ENCODE measurements at places on chromosomes 7 and 10.
A peak's percentile ranks its signal among the peaks of the same experiment; 100 is the strongest.

DNA sequence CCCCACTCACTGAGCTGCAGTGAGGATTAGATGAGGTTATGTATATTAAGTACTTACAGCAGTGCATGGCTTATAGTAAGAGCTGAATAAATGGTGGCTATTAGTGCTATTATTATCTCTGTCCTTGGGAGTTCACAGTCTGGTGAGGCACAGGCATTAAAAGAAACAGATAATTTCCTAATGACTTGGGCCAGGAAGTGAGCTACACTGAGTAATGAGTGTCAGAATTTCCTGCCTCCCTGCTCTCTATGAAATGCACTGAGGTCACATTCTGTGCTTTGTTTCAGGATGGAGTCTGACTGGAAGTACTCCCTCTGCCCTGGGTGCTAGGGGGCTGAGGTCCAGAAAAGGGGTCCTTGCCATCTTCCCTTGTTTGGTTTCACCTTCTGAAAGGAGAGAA, 48.7 kb upstream of the LOXL4 start:
- DNase-seq: no peak

DNA sequence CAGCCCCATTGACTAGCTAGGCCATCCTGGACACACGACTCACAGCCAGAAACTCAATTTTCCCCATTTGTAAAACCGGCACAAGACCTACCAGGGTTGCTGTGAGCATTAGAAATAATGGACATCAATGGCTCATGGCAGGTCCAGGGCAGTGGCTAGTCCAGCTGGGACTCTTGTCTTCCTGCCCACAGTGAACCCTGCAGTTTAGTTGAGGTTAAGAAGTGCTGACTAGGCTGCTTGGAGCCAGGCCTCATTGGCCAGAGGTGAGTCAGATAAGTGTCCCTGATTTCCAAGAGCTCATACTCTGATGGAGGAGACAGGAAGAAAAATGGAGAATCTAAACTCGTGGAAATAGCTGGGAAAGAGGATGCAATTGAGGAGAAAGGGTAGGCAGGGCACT, 123.4 kb upstream of the ZNF92 start:
- DNase-seq: no peak

GRCh38 chr7:49873420-49873819, 100.0 kb downstream of the VWC2 start:
- no peak for DNase-seq

DNA sequence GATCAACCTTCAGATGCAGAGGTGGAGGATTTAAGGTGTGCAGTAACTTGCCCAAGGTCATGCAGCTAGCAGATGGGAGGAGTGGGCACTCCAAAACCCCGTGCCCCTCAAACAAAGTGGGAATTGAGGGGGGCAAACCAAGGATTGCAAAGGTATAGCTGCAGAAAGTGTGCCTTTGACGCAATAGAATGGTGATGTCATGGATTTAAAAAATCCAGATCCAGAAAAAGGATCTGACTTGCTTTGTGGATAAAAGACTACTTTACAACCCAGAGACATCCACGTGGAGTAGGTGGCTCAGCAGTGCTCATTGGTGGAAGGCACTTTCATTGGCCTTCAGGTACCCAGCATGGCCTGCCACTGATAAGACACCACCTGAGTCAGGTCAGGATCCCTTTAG, 15.7 kb upstream of the ADRB1 start:
- DNase-seq: no peak

- DNase-seq: peak; percentile 69
These were observed 27.2 kb upstream of the MSRB2 start for GRCh38 chr10:23067939-23068775.

- DNase-seq: no peak
These were observed 2.8 kb downstream of the SRGN start for GRCh38 chr10:69090685-69091084.

DNA sequence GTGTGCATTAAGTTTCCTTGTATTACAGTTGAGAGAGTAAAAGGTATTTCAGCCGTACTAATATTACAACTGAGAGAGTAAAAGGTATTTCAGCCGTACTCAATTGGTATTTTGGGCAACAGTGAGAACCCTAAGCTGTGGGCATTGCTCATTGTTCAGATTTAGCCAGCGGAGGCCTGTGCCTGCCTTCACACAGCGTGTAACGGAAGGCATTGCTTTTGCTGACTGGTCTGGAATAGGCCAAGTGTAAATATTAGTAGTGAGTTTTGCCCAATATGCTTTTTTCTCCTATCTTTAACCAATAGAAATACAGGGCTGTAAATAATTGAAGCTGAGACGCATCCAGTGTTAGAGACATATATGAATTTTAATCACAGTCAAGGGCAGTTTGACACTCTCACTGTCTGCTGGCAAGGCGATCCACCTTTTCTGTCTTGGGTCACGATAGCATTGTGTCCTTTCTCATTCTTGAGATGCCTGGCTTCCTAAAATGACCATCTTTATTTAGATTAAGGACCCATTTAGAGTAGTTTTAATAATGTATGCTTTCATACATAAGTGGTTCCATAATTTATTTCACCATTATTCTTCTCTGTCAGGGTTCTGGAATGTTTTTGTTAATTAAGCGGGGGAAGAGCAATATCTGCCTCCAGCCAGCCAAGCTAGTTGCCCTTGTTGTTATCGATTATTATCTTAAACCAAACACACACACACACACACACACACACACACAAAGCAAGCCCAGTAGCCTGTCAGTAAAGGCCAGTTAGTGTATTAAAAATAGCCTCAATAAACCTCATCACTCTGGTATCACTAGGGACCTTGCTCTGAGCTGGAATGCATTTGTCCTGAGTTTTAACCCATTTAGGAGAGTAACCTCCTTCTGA, 130.7 kb downstream of the CELF2 start:
- DNase-seq: no peak

- no peak for DNase-seq
These were observed 337.9 kb downstream of the FGFR2 start for GRCh38 chr10:121260377-121260776.

DNA sequence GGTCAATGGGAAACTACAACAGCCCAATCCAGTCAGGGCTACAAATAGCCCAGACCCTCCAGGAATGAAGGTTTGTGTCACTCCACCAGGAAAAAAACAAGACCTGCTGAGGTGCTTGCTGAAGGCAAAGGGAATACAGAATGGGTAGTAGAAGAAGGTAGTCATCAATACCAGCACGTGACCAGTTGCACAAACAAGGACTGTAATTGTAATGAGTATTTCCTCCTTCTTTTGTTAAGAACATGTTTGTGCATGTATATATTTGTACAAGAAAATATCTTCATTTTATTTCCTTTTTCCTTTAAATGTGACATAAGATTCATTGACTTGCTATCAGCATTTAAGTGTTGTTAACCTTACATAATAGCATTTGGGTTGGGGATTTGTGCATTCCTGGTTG, 229.3 kb downstream of the IMMP2L start:
- DNase-seq: no peak

DNA sequence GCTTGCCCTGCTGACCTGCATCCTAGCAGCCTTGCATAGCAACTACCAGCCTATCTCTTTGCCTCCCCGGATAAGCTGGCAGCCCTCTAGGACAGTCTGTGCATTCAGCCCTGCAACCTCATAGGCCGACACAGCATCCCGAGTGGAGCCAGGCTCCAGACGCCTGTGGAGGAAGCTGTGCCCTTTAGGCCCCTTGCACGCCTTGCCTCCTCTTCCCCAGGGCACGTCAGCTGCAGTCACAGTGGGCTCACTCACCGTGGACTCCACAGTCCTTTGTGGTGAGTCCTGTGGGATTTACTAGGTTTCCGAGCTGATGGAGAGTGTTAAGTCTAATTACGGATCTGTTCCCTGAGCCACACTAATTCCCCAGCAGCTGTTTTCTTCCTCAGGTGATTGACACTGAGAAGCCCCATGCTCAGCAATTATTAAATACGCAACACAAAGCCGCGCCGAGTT, 540.0 kb downstream of the TCERG1L start:
- no peak for DNase-seq

DNA sequence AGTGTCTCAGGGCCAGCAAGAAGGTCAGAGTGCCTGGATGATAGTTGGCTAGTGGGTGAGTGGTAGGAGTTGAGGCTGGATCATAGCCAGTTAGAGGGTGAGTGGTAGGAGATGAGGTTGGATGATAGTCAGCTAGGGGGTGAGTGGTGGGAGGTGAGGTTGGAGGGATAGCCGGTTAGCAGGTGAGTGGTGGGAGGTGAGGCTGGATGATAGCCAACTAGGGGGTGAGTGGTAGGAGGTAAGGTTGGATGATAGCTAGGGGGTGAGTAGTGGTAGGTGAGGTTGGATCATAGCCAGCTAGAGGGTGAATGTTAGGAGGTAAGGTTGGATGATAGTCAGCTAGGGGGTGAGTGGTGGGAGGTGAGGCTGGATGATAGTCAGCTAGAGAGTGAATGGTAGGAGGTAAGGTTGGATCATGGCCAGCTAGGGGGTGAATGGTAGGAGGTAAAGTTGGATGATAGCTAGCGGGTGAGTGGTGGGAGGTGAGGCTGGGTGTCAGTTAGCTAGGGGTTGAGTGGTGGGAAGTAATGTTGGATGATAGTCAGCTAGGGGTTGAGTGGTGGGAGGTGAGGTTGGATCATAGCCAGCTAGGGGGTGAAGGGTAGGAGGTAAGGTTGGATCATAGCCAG, 226.6 kb downstream of the SDK1 start:
- DNase-seq: no peak

- no peak for DNase-seq
These were observed 8.8 kb downstream of the TMEM120A start for GRCh38 chr7:75985518-75986146.
